A172 (cell line): ENCODE measurements at places on chromosomes 6 and 20. TPM values are rescaled to one million over a fixed set of nuclear protein-coding genes. Genes with fewer than 3 reads are reported as not detected.

DNA sequence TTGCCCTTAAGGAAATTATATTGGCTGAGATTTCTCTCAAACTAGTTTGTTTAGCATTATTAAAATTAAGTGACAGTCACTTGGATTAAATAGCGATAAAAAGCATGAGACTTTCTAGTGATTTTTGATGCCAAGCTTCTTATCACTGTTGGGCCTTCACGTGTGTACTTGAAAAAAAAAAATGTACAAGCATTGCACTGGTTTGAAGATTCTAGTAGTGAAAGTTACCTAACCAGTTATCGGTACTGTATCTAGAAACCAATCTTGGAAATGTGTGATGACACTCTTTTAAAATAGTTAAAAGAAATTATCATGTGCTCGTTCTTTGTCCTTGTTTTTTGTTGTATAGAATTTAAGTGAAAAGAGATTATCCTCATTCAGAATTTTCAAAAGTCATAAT lies 102.1 kb downstream of the SCAF8 start:
- no peak for DNase-seq

GRCh38 chr6:166470863-166471410 lies 88.2 kb upstream of the MPC1 start:
- DNase-seq, result no peak

GRCh38 chr6:1577896-1578745 lies 31.6 kb upstream of the FOXC1 start:
- no peak for DNase-seq

- no peak for DNase-seq
These were observed 68.2 kb downstream of the TBC1D7 start for GRCh38 chr6:13260101-13260598.

GRCh38 chr6:33390767-33391277 lies 801 bp upstream of the KIFC1 start:
- DNase-seq, result no peak

DNA sequence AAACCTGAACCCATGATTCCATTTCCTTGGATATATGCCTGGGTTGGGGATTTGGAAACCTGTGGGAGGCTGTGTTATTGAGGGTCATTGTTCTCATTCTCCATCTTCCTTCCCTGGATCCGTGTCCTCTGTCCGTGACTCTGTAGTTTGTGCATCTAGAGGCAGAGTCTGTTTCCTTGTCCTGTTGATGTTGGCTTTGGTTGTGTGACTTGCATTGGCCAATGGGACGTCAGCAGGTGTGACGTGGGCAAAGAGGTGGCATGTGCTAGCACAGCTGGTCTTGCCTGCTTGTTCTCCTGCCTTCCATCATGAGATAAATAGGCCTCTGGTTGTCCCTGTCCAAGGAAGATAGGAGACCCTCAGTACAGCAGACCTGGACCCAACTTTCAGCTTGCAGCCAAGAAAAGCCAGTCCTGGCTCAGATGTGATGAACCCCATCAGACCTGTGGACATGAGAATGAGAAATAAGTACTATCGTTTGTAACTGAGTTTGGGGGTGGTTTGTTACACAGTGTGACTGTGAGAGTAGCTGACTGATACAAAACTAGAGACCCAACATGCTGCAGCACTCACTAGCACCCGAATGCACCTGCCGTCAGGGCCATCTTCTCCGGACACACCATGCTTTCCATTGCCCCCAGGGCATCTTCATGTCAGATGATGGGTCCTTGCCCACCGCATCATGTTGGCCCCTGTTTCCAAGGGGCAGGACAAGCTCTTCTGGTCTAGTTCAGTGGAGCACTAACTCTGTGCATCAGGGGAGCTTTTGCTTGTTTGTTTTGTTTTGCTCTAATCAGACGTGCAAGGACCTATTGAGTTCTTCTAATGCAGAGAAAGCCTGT lies 195.3 kb upstream of the SULF2 start:
- no peak for DNase-seq

GRCh38 chr20:46572153-46572552 lies 21.7 kb upstream of the OCSTAMP start:
- DNase-seq, result no peak

The NHSL1 gene
- 2.6 and 10.4 TPM in 2 replicates for total RNA-seq

DNA sequence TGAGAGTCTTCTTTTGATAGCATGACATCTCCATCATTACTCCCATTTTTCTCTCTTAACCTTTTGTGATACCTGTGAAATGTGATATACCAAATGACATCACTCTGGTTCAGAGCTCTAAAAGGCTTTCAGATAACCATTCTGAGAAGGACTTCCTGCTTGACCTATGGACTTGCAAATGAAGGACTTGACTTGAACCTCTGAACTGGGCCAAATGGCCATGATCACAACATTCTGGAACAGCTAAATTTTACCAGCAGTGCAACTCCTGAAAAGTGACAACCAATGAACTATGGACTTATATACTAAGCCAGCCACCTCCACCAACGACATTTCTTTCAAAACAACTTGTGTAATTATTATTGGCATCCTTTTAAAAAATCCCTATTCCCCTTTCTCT lies 1085.8 kb upstream of the CITED2 start:
- DNase-seq, result no peak

The POPDC3 gene
- total RNA-seq, result 29.4 and 45.7 TPM in 2 replicates
